Chondrocyte (in vitro differentiated cells): ENCODE measurements at places on chromosomes 3 and 15.

DNA sequence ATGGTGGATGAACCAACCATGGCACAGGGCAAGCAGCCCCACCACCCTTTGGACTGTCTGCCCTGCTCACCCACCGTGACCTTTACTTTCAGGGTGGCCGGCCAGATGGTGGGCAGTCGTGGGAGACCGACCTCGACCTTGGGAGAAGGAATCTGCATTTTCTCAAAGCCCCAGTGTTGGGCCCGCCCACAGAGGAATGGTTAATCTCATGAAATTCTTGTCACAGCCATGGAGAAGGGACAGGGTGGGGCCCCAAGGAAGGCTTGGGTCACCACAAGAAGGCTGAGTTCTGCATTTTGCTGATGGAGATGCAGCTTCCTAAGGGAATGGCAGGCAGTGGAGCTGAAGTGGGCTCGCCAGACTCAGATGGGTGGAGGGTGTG, 2.9 kb downstream of the PLXND1 start:
- no peak for DNase-seq

- DNase-seq: peak; percentile 64
These were observed 298.1 kb upstream of the THBS1 start for GRCh38 chr15:39282663-39283208.

- DNase-seq: no peak
These were observed 99.8 kb downstream of the SLMAP start for GRCh38 chr3:57855943-57856342.

- peak; percentile 93 for DNase-seq
These were observed 4.1 kb upstream of the ACTC1 start for GRCh38 chr15:34799149-34800101.

DNA sequence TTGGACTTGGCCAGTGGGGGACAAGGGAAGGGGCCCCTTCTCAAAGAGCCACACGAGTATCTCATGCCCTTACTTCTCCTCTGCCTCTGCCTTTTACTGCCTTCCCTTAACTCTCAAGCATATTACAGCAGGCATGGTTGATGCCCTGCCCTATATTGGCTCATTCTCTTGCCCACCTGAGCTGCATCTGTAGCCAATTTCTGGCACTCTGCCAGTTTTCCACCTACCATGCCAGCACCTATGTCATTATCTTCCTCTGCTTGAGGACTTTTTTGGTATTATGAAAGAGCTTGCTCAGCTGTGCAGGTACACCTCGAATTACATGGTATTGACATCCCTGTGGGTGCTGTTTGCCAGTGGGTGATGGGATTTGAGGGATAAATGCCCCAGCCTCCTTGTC, 181.8 kb downstream of the OXSM start:
- no peak for DNase-seq

- peak; percentile 94 for DNase-seq
These were observed at the start of gene TIMP4 for GRCh38 chr3:12158387-12159226. TSS of gene TIMP4 (minus strand) at chr3:12158912. CDS start at chr3:12158840, 72 bp downstream.

- DNase-seq: no peak
These were observed 672.1 kb downstream of the OTOL1 start for GRCh38 chr3:162168715-162169114.

GRCh38 chr15:80710635-80711554, 15.8 kb downstream of the ABHD17C start:
- no peak for DNase-seq

DNA sequence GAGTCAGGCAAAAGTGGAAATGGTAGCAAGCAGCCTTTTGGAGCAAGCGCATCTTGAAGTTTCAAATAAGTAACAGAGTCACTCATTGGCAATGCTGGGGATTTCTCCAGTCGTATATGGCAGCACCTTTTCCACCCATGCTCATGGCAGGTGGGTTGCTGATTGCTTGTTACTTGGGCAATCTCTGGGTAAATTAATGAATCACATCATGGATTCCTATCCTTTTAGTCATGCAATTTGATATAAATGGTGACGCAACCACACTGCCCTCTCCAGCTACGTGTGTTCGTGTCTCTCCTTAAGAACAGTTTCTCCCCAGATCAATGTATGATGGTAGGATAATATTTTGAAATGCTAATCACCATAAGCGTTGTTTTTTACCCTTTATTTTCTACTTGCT, 339.9 kb upstream of the KCNH8 start:
- DNase-seq: no peak

DNA sequence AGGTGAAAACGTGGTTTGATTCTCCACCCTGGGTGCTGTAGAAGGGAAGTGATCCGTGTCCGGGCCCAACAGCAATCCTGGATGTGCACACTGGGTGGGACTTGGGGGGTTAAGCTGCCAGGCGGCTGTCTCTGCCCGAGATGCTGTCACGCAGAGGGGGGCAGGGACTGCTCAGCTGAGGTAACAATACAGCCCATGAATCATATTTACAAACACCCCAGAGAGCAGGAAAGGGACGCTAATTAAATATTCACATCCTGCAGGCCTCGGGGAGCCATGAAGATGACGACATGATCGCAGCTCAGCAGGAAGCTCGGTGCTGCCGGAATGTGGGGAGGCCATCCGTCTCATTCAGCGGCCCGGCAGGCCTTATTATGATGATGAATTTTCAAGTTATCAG, 17.9 kb upstream of the CRABP1 start:
- DNase-seq: no peak

DNA sequence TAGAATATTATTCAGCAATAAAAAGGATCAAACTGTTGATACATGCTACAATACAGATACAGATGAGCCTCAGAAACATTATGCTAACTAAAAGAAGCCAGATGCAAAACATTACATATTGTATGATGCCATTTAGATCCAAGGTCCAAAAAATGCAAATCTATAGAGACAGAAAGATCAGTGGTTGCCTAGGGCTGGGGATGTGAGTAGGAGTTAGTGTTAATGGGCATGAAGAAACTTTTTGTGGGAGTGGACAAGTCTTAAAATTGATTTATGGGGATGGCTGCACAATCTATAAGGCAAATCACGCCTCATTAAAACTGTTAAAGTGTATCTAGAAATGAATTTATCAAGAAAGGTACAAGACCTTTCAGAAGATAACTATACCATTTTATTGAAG, 45.0 kb downstream of the EHHADH start:
- DNase-seq: no peak

DNA sequence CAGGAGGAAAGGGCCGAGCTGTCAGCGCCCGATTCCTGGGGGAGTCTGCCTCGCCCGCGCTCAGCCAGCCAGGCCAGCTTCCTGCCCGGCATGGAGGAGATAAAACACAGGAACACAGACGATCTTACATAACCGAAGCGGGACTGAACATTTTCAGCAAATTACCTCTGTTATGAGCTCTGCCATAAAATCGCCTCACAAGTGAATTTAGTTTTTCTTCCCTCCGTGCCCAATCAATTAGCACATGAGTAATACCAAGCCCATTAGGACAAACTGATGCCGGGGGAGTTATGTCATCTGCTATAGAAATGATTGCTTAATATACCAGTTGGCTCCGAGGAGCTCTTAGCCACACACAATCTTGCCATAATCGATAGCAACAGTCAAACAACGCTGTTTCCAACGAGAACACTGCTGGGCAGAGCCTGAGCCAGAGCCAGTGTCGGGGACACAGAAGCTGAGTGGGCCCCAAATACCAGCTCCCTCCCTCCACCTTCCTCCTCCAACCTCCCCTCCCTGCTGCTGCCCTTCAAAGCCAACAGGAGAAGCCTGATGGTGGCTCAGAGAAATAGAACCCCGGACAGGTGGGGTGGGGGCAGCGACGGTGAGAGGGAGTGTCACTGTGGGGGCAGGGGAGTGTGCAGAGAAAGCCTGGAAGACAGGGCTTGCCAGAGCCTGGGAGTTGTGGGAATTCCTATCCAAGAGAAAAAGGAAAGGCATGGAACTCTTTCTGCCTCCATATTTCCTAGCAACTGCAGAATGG, 279.4 kb upstream of the TLE3 start:
- no peak for DNase-seq

GRCh38 chr3:4750306-4750968, 228.8 kb upstream of the BHLHE40 start:
- no peak for DNase-seq

- DNase-seq: no peak
These were observed 160.7 kb downstream of the STAC start for GRCh38 chr3:36540888-36541518.

DNA sequence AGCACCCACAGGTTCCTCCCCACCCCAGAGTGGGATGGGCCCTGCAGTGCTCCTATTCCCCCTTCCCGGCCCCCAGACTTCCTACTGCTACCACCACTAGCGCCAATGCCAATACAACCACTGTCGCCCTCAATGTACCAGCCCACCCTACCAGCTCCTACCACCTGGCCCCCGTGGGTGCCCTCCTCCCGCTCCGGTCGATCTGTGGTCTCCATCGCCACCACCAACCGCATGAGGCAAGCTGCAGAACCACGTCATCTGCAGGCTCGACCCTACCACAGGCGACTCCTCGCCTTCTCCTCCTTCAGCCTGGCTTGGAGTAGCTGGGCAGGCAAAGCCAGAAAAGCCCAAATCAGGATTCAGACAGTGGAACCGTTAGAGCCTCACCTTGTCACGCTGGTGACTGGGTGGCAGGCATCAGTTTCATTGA, 179.3 kb downstream of the POTEB3 start:
- DNase-seq: peak; percentile 100

- DNase-seq: no peak
These were observed 11.0 kb downstream of the CRTC3 start for GRCh38 chr15:90540768-90541167.

DNA sequence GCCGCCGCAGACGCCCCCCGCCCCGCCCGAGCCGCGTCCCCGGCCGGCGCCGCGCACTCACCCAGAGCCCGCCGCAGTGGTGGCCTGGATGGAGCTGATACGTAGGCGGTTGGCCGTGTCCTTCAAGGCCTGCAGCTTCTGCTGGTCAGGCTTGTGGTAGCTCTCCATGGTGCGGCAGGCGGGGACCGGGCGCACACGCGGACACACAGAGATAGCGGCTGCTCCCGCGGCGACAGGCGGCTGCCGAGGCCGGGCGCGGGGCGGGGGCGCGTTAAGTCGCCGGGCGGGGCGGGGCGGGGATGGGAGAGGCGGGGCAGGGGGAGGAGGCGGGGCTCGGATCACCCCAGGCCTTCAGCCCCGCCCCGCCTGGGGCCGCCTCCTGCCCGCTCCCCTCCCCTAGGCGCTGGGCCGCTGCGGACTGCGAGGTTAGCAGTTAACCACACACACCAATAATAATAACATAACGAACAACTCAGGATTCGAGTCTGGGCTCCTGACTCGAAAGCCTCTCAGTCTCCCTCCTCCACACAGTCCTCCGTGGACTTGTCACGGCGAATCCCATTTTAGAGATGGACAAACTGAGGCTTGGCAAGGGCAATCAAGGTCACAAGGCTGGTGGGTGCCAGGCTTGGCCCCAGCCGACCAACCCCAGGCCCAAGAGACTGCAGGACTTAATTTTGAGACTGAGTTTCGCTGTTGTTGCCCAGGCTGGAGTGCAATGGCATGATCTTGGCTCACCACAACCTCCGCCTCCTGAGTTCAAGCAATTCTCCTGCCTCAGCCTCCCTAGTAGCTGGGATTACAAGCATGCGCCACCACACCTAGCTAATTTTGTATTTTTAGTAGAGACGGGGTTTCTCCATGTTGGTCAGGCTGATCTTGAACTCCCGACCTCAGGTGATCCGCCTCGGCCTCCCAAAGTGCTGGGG, at the start of gene TKT:
TSS of gene TKT (minus strand) at position 248 of the 929 bp plus-strand sequence. CDS start at position 168, 80 bp downstream.
- DNase-seq: no peak

- no peak for DNase-seq
These were observed 479.0 kb downstream of the RAP2B start for GRCh38 chr3:153640689-153641665.
